Tongue (tissue), 3 donors: ENCODE measurements at places on chromosomes 7 and 10.
A peak's percentile ranks its signal among the peaks of the same experiment; 100 is the strongest.

DNA sequence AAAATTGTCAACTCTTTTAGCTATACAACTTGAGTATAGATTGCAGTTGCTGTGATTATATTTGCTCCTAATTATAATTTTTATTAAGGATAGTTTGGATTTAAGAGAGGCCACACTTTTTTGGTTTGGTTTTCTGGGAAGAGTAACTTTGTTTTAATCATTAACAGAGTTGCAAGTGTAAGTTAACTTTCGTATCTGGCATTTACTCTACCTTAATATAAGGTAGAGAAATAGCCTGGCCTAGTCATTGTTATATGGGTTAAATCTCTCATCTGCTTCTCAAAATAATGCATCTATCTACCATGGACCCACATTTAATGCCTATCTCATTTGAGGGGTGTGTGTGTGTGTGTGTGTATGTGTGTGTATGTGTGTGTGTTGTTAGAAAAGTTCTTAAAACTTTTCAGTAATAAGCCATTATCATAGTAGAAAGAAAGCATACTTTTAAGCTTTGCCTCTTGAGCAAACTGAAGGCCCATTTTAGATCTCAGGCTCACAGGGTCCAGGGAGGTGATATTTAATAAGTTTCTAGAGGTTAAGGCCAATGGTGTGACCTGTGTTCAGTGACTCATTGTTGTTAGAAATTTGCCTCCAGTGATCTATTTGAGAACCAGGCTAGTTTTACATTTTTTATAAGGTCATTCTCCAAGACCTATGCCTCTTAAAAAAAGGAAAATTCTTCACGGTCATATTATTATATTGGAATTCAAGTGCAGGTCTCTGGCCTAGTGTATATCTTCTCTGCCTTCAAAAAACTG lies 10.9 kb upstream of the TEX47 start:
- no peak for DNase-seq

DNA sequence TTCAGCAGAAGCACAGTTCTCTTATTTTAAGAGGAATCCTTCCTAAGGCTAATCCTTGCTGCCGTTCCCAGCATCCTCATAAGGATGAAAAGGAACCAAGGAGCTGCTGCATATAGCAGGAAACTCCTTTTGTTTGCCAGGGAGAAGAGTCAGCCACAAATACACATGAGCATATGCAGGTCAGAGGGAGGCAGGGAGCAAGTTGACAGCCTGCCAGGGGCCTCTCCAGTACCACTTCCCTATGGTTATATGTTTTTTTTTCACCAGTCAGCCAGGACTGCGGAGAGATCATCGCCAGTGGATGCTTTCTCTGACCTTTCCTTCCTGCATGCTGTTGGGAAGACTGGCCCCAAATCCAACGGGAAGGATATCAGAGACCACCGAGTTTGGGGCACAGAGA lies 39.8 kb downstream of the SLC35B4 start:
- DNase-seq = no peak

DNA sequence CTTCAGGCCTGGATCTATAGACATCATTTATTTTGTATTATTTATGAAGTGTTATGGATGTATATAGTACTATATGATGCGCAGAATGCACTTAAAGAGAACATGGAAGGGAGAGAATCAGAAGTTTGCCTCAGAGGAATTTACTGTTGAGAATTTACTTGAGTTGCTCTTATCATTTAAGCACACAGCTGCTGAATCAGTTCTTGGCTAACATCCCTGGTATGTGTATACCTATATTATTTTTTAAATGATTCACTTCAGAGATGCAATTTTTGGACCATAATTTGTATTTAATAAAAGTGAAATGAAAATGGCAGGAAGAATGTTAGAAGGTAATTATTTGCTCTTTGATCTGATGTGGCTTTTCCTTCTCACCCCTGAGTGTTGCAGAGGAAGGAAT lies 191.6 kb downstream of the BICC1 start:
- DNase-seq = no peak

- peak; percentile 84 for DNase-seq
Observed at GRCh38 chr10:28326516-28327490, 23.9 kb upstream of the MPP7 start.

GRCh38 chr10:97180986-97181385 lies 4.8 kb downstream of the SLIT1 start:
- DNase-seq = no peak

- DNase-seq = no peak
Observed at GRCh38 chr10:80371467-80371866, 14.9 kb downstream of the DYDC2 start.
